ENCODE measurements at places on chromosomes 6 and 20.

DNA sequence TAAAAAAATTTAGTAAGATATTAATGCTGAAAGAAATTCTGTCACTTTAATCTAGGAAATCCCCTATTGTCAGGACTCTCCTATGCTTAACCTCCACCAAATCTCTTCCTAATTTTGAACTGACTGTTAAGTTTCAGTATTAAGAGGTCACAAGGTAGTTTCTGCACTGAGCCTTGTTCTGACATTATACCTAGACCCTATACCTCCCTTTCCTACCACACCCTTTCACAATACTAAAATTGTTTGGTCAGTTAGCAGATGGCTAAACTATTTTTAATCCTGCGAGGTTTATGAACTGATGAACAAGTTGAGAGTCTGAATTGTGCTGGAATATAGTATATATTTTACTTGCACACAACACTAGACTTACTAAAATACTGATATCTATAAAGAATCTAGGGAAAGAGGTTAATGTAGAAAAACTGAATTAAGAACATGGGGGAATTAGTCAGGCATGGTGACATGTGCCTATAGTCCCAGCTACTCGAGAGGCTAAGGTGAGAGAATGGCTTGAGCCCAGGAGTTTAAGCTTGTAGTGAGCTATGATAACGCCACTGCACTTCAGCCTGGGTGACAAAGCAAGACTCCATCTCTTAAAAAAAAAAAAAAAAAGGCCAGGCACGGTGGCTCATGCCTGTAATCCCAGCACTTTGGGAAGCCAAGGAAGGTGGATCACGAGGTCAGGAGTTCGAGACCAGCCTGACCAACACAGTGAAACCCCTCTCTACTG, 51.5 kb downstream of the HBS1L start:
- no peak for DNase-seq

- no peak for DNase-seq
Measured at GRCh38 chr6:1784422-1784884, 174.7 kb downstream of the FOXC1 start.

DNA sequence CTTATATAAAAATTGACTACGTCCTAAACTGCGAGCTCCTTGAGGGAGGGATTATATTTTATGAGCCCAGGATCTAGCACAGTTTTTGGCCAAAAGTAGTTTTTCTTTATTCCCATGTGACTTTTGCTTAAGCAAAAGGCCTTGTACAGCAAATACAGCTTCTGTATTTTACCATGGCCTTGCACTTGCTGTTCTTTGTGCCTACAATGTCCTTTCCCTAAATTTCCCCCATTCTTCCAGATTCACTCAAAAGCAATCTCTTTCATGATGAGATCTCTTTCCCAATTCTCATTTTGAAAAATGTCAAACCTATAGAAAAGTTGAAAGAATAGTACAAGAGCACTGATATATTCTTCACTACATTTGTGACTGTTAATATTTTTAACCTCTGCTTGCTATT, 4.8 kb upstream of the IGF2R start:
- DNase-seq: no peak

GRCh38 chr6:158219228-158219627, 51.1 kb downstream of the GTF2H5 start:
- peak; percentile 55 for DNase-seq

DNA sequence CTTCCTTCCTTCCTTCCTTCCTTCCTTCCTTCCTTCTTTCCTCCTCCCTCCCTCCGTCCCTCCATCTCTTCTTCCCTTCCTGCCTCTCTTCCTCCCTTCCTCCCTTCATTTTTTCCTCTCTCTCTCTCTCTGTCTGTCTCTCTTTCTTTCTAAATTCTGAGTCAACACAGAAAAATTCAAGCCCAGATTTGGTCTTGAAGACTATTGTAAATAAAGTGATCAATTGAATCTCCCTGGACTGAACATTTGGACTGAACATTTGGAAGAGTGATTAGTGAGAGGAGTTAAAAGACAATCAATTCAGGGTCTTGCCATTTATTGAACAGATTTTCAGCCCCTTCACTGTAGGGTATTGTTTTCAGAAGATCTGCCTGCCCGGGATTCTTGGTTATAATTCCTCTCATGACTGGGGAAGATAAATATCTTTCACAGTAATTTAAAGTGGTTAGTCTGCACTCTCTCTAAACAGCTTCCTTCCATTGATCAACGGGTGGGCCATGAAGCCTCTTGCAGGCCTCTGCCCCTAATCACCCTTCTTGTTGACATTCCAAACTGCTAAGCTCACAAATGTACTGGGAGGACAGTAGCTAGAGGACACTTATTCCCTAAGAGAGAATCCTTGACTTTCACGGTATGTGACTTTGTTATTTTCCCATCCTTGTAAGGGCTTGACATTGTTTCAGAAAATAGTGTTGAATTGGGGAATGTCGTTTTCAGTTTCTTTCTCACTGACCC, 101.7 kb upstream of the BMP2 start:
- DNase-seq: peak; percentile 44

- no peak for DNase-seq
Measured at GRCh38 chr6:1762203-1762602, 152.5 kb downstream of the FOXC1 start.

DNA sequence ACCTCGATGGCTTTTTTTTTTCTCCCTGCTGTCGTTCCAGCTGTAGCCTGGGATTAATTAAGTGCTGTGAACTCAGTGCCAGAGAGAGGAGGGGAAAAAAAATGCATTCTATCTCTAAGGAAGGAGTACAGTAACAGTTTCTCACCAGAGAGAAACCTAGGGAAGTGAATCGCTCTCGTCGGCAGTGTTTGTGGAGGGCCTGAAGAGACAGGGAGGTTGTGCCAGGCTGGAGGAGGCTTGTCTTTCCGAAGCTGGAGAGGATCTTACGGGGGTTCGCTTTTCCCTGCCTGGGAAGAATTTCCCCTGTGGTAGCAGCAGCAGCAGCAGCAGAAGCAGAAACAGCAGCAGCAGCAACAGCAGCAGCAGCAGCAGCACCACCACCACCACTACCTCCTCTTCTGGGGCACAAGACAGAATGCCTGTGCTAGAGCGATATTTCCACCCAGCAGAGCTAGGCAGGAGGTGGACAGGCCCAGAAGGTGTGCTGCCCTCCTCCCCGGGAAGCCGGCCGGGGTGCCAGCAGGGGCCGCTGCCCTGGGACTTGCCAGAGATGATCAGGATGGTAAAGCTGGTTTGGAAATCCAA, 186.5 kb downstream of the PDE7B start:
- DNase-seq: no peak

- no peak for DNase-seq
Measured at GRCh38 chr6:29146179-29146578, 24.5 kb upstream of the OR2J2 start.
